ENCODE measurements at places on chromosomes 5 and 9.

DNA sequence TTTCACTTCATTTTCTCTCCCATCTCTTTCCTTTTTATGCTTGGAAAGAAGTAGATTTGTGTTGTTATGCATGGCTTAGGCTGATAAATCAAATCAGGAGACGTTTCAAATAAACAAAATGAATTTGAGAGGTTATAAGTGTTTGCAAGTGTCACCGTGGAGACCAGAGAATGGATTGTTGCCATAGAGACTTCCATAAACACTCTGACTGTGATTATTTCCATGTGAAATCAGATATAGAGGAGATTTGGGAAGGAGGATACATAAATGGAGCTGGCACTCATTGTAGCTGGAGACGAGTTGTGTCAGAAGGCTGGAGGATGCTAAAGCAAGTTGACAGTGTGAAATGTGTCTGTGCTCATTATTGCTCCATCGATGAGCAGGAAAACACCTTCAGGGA is 84.2 kb upstream of the PCSK1 start:
- no peak for DNase-seq

- no peak for DNase-seq
These were observed 173.1 kb downstream of the CCDC171 start for GRCh38 chr9:15725953-15726352.

DNA sequence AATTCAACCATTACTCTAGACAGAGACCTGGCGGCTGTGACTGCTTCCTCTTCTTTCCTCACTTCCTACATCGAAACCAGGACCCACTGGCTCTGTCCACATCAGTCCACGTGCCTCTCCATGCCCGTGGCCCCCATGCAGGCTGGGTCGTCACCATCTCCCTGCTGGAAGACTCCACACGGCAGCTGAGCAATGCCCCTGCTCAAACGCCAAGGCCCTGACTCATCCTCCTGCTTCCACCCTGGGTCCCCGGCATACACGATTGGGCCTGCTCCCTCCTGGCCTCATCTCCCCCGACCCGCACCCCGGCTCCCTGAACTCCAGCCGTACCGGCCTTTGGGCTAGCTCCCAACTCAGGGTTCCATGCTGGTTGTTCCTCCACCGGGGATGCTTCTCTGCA is 67.2 kb upstream of the IER5L start:
- no peak for DNase-seq

DNA sequence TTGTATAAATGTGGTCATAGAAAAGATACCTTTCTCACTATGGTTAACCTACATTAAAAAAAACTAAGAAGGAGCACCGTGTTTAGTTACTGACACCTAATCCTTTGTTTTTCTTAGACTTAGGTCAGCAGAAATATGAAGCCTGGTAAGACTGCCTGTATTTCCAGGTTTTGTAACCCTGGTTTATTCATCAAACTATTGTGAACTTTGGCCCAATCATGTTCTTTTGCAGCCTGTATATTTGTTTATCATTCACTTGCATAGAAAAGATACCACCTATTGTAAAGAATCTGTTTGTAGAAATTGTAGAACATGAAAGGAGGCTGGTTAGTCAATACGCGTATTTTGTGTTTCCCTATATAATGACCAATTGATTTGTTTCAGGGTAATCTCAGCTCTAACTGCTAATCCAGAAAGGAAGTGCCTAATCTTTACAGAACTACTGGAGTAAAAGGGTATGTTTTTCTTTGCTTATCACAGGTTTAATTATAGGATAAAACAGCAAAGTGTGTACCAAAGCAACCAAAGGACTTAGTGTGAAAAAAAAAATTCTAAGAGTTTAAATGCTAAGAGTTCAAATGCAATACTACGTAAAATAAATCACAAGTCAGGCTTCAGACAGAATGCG is 103.6 kb downstream of the LURAP1L start:
- no peak for DNase-seq

DNA sequence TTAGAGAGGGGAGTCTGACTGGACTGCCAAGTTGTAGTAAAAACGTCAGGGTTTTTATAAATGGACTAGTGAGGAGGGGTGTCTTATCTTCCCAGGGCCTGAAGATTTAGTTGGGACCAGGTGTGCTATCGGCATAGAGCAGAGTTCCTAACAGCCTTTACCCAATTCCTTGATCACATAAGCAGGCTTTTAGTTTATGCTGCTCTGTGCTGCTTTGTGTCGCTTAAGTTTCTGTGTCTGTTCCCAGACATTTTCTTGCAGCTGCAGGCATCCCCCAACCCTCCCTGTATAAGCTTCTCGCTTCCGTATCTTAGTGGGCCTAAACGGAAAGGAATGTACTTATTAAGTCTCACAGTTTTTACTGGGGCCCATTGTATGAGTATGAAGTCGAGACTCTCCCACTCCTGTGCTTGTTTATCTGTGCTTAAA is 2.6 kb upstream of the SMC5 start:
- DNase-seq = no peak

DNA sequence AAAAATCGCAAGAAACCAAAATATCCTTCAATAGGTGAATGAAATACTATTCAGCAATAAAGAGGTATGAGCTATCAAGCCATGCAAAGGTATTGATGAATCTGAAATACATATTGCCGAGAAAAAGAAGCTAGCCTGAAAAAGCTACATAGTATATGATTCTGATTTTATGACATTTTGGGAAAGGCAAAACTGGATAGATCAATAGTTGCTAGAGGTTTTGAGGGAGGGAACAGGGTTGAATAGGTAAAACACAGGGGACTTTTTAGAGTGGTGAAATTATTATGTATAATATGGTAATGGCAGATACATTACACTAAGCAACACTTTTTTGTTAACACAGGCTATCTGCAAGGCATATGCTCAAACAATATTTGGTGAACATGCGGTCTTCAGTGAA is 327.6 kb upstream of the ADAMTSL1 start:
- no peak for DNase-seq

- DNase-seq = no peak
These were observed 158.9 kb downstream of the PCSK5 start for GRCh38 chr9:76049341-76049740.

DNA sequence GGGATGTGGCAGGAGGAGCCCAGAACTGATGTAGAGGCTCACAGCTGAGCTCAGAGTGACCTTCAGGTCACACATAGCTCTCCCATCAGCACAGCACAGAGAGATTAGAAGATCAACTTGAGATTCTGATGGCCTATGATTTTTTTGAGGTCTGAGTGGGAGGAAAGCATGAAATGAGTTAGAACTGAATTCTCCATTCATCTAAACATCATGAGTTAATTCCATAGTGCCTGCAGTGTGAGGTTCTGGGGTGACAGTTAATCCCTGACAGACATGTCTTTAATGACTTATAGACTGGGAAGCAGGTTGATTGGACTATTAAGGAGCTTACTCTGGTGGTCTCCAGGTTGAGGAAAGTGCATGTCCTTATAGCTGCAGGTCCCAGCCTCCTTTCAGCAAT is 22.4 kb downstream of the SLC22A5 start:
- DNase-seq = no peak

DNA sequence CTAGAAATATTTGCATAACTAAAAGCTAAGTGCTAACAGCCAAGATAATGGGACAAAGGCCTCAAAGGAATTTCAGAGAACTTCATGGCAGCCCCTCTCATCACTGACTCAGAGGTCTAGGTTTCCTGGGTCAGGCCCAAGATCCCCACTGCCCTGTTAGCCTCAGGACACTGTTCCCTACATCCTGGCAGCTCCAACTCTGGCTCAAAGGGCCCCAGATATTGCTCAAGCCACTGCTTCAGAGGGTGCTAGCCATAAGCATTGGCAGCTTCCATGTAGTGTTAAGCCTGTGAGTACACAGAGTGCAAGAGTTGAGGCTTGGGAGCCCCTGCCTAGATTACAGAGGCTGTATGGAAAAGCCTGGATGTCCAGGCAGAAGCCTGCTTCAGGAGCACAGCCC is 998.1 kb downstream of the TLE1 start:
- DNase-seq = no peak

GRCh38 chr5:16179511-16179935 is at the start of gene MARCHF11:
Gene MARCHF11, minus strand, starts transcription at chr5:16179791. Its CDS starts 216 bp downstream, at chr5:16179575.
- DNase-seq = no peak

- no peak for DNase-seq
These were observed 186.7 kb downstream of the MARCHF11 start for GRCh38 chr5:15992918-15993317.

DNA sequence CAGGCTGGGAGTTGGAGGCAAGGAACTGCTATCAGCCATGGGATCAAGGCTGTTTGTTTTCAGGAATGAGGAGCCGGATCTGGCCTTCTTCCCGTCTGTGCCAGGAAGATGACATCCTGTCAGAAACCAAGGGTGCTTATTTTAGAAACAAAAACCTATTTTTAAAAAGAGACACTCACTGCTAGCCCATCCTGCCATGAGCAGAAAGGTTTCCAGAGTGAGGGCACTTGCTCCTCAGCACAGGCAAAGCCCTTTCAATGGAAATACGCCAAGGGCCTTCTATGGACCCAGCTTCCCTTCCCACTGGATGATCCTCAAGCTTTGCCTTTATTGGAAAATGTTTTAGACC is 132.6 kb upstream of the FSTL4 start:
- DNase-seq = no peak

DNA sequence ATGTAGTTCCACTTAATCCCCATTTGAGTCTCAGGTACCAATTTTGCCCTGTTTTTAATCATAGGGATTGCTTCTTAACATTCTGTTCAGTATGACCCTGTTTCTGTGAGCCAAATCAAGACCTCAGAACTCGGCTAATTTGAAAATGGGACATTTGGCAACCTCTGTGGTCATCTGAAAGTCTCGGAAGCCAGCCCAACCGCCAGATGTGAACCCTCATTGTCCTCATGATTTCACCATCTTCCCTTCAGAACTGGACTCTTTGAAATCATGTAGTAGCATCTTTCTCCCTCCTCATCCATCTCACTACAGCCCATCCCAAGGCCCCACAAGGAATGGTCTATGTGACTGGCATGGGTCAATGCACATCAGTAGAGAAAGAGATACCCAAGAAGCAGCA is 88.9 kb downstream of the S1PR3 start:
- no peak for DNase-seq
